ENCODE measurements at places on chromosomes 3 and 15.

GRCh38 chr3:195889870-195890295 lies 18.5 kb downstream of the TNK2 start:
- no peak for DNase-seq

GRCh38 chr15:101207867-101208288 lies 44.0 kb downstream of the CHSY1 start:
- DNase-seq = no peak

- no peak for DNase-seq
Observed at GRCh38 chr3:56677286-56677685, 5.8 kb downstream of the TASOR start.

GRCh38 chr3:109313061-109313460 lies 3.3 kb downstream of the DPPA2 start:
- no peak for DNase-seq

DNA sequence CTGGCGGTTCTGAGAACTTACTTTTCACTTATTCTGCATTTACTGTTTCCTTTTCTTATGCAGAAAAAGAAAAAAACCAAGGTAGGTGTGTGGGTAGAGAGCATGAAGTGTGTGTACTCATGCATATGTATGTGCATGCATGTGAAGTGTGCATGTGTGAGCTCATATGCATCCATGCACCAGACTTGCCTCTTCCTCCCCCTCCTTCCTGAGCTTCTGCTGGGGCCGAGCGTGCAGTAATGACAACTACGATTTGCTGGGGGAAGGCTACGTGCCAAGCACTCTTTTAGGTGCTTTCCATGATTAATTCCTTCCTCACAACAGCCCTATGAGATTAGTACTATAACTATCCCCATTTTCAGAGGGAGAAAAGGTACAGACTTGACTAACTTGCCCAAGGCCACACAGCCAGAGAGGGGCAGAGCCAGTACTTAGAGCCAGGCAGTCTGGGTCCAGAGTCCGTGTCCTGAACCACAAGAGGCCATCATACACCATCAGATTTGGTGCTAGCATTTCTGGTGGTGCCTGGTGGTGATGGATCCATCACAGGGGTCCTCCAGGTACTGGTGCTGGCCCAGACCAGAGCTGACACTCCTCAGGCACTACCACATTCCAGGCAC lies 46.7 kb downstream of the CAPN3 start:
- no peak for DNase-seq

DNA sequence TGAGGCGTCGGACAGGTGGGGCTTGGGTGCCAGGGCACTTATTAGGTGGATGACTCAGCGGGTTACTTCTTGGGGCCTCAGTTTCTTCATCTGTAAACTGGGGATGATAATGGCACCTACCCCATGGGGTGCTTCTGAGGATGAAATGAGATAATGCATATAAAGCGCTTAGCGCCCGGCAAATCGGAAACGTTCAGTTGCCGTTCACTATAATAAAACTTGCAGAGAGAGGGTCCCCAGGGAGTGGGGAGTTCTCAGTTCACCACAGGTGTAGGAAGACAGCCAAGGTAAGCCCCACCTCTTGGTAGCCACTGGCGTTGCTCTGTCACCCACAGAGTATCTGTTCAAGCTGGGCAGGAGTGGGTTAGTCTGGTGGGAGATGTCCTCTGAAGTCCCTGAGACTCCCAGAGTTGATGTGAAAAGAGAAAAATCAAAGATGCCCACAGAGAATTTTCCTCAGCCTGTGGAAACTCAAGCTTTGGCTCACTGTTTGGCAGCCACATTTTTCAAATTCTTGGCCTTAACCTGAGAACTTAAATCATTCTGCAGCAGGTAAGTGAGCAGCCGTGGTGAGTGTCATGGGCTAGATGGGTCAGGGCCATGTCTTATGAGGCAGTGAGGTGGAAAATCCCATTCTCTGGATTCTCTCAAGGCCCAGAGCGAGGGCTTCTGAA lies 221.5 kb upstream of the BHLHE40 start:
- DNase-seq = no peak
